ENCODE measurements at places on chromosomes 3 and 15. TPM values are rescaled to one million over a fixed set of nuclear protein-coding genes. Genes with fewer than 3 reads are reported as not detected.

DNA sequence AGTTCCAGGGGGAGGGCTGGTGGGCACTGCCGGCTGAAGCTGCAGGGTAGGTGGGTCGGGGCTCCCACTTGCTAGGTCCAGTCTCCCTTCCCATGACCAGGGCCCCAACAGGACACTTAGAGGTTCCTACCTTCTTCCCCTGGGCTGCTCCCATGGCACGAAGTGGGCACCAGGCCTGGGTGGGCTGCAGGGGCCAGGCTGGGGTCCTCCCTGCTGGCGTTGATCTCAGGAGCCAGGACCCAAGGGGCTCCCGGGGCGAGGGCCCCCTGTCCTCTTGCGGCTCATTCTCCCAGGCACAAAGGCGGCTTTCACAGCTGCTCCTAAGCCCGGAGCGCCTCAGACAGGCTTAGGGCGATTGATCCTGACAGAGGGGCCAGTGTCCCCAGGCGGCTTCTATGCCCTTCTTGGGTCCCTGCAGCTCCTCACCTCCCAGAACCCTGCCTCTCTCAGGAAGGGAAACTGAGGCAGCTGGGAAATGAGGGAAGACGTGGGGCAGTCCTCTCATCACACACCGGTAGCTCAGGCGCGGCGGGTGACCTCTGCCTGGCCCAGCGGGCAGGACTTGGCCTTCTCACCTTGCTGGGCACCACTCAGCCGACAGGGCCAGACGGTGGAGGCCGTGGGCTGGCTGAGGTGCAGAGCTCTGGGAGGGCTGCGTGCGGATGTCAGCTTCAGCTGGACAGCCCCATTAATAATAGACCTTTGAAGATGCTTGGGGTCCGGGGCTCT, 39.6 kb downstream of the FAM3D start:
- DNase-seq: no peak

DNA sequence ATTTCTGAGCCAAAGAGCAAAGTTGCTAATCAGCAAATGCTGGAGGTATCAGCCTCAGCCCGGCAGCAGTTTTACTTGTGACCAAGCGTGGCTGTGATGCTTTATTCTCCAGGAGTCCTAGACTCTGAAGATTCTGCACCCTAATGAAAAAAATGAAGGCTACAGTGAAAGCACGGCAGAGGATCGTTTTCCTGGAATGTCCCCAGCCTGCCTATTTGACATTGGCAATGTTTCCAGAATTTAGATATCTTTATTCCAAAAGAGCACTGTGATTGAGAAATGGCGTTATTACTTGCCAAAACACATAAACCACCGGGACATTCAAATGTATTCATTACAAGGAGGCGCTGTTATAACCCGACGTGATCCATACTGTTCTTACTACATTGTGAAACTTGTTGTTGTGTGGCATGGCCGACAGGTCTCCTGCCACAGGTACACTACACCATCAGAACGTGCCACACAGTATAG, 263.8 kb downstream of the SLCO3A1 start:
- DNase-seq: no peak

DNA sequence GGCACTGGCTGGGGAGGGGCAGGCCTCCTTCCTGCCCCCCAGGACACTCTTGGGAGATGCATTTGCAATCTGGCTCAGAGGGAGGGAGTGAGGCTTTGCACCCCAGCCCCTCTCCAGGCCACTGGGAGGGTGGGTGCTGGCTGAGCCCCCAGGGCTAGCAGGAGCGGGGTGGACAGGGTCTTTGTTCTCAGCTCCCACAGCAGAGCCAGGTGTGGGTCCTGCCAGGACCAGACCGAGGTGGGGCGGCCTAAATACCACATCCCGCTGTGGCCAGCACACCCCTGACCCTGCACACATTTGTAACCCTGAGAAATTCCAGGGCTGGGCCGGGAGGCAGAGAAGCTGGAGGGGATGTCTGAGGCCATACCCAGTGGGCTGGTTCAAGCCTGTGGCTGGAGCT, 41.0 kb downstream of the STARD5 start:
- no peak for DNase-seq

DNA sequence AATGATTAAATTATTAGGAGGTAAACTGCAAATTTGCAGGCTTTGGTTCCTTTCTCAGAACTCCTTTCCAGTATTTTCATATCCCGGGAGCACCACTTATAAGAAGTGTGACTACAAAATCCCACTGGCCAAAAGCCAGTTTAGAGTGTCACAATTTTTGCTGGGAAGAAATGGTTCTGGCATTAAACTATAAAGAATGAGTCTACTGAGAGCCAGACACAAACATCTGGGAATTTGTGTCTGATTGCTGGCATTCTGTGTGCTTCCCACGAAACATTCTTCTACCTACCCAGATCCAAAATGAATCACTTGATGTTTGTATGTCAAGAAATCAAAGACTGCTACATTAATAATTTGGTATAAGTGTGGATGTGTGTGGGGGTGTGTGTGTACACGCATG, 82.8 kb downstream of the DUT start:
- DNase-seq: no peak

Gene PPP1R14D
- total RNA-seq: 0.51 TPM

All from Calu3 (cell line).